Hindlimb muscle (tissue), 1 donor: ENCODE measurements at places on chromosomes 7 and 10.

- DNase-seq, result no peak
Measured at GRCh38 chr10:76040107-76040829, 608.8 kb downstream of the LRMDA start.

DNA sequence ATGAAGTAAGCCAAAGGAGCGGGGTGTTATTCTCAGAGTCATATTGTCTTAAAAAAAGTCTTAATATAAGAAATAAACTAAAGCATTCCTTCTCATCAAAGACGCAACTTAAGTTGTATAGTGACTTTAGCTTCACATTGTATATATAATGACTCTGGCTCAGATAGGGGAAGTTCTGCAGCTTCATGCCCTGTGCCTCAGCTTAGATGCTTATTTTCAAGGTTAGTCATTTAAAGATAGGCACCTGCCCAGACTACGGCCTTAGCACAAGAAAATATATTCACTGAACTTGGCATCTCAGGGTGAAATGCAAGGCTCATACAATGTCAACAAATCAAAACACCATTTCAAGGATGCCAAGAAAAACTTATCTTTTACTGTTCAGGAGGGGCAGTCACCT, 52.8 kb upstream of the DNAJB12 start:
- DNase-seq, result no peak

GRCh38 chr10:72834183-72834825, 59.2 kb upstream of the OIT3 start:
- DNase-seq, result peak; percentile 80

- no peak for DNase-seq
Measured at GRCh38 chr10:102831322-102832071, 5.7 kb downstream of the CYP17A1 start.

- DNase-seq, result no peak
Measured at GRCh38 chr10:88347597-88348304, 235.4 kb downstream of the RNLS start.

GRCh38 chr7:131654668-131655326, 98.4 kb upstream of the PODXL start:
- peak; percentile 76 for DNase-seq

DNA sequence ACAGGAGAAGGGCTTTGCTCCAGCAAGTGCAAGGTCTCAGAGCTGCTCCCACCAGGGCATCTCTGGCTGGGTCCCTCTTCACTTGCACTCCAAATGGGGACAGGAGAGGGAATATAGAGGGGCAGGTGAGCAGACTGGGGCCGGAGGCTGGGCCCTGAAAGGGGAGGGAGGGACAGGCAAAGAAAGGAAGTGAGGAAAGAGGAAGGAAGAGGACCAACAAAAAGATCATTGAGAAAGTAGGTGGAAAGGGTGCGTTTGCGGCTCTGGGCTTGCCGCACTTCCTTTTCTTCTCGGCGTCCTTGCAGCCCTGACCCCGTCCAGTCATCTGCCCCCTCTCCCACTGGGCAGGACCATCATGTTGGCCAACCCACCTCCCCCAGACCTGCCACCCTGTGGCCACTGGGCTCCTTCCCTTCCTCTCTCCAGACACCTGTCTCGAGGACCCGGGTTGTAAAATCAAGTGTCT, 14.0 kb downstream of the ITPRIP start:
- no peak for DNase-seq

- DNase-seq, result no peak
Measured at GRCh38 chr10:68371604-68372003, 35.5 kb downstream of the RUFY2 start.

DNA sequence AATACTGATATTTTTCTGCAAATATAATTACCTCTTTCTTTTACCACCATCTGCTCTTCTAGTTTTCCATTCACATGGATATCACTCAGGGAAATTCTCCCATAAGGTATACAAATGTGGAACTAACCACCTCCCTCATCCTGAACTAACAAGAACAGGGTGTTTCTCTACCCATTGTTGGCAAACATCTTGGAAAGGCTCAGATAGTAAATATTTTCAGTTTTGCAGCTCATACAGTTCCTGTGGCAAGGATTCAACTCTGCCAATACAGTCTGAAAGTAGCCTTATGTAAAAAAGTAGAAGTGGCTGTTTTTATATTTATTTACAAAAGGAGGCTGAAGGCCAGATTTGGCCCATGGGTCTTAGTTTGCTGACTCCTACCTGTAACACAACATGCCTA, 513.0 kb upstream of the TEX47 start:
- no peak for DNase-seq

- DNase-seq, result peak; percentile 54
Measured at GRCh38 chr10:114043532-114044246, at the start of gene ADRB1. Gene ADRB1 (plus strand): TSS chr10:114043866. CDS start chr10:114044133, 267 bp downstream.

DNA sequence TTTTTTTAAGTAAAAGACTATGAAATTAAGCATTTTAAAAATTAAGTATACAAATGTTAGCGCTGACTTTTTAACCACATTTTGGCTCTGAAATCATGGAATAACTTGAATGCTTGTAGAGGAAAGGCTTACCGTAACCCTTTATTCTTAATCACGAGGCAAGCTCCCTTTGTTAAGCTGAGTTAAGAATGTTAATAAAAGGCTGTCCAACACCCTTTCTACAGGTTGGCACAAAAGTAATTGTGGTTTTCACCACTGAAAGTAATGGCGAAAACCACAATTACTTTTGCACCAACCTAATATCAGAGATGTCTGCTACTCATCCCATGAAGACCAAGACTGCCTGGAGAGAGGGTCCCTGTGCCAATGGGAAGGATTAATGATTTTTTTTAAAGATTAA, 70.6 kb downstream of the STK17A start:
- DNase-seq, result no peak

GRCh38 chr10:104099269-104099668, 13.6 kb upstream of the COL17A1 start:
- no peak for DNase-seq

- no peak for DNase-seq
Measured at GRCh38 chr7:23955600-23956149, 245.7 kb downstream of the STK31 start.

GRCh38 chr10:12051241-12051640, 8.6 kb upstream of the UPF2 start:
- DNase-seq, result no peak

DNA sequence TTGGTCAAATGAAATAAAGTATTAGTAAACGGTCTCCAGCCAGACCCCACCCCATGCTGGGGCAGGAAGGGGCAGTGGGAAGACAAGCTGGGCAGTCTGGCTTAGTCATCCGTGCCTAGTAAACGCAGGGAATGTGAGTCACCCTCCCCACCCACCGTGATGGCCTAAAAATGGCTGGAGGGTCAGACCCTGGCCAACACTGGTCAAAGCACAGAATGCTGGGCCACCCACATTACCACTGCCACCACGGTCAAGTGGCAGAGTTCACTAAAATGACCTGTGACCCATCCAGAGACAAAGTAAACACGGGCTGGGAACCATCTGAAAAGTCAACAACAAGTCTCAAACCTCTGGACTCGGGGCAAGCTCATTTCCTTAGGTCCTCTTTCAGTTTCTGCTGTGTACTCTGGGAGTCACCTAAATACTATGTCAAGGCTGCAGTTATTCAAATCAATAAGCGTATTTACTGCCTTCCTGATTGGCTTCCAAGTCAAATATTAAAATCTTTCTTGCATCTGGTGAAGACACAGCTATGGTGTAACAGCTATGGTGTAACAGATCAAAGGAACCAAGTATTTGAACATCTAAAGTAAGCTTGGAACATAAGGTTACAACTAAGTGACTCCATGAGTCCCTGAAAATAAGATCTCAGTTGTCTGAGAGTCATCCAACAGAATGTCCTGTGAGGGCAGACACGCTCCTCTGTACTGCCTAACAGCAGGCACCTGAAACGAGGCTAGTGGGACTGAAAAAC, 3.0 kb downstream of the ZFAND2A start:
- DNase-seq, result no peak

DNA sequence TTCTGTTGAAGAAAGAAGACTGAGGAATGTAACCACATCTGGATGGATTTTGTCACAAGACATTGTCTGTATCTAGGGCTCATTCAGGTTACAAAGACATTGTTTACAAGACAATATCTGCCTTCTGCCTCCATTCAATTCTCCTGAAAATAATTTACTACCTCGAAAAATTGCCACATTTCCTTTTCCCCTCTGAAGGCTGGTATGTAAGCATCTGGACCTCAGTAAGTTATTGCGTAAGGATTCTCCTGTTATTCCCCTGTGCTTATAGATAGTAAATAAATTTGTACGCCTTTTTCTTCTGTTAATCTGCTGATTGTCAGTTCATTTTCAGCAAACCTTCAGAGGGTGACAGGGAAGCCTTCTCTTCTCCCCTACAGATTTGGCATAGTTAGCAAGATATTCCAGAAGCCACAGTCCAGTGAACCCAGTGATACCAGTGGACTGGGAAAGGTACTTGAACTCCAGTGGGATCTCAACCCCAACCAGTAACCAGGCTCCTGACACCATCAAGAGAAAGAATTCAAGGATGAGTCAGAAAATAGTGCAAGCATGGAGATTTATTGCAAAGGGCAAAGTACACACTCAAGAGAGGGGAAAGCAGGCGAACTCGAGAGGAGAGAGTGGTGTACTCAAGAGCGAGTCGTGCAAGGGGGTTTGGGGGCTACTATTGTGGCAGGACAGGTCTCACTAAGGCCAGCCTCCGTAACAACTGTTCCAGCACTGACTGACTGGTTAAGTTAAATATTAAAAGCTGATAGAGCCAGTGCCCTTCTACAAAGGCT, 706.9 kb upstream of the GHITM start:
- DNase-seq, result no peak

DNA sequence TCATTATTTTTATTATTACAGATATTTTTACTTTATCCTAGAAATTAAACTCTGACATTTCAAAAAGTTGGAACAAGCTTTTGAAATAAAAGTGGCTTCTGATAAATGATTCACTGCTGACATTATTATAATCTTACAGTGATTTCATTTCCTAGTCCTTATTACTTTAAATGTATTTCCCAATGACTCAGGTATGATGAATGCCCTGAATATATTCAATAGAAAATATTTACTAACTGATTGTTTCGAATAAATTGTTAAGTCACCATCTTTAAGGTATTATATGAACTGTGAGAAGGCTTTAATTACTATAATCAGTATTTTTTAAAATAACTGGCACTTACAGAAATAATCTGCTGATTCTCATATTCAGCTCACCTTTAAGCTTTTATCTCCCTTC, 21.6 kb downstream of the DKK1 start:
- no peak for DNase-seq

GRCh38 chr7:29177963-29178600, 16.5 kb upstream of the CHN2 start:
- DNase-seq, result peak; percentile 36

DNA sequence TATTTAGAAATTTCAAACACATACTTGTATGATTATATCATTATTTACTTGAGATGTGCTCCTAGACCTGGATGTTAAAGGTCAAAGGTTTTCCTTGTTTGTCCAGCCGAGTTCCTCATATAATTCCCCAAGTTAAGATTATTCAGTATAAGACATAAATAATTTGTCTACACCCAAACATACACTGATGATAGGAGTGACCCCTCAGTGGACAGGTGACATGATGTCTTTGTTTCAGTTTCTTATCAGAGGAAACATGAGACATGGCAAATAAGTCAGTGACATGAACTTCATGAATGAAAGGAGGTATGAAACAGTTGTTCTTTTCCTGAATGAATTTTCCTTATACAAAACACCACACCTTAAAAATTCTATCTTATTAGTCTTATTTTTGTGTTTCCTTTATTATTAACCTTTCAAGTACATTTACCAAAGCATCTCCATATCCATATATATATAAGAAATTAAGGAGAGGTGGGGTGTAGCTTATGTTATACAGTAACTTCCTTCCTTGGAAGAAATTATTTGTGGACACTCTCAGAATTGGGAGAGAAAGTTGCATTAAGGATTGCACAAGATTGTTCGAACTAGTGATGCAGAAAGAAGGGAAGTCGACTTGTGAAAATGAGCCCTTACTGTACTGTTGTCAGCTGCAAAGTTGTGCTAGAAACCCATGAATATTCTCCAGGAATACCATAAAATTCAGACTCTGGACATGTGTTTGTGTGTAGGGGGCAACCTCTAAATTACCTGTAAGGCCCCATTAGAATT, 60.5 kb downstream of the POM121L12 start:
- no peak for DNase-seq

DNA sequence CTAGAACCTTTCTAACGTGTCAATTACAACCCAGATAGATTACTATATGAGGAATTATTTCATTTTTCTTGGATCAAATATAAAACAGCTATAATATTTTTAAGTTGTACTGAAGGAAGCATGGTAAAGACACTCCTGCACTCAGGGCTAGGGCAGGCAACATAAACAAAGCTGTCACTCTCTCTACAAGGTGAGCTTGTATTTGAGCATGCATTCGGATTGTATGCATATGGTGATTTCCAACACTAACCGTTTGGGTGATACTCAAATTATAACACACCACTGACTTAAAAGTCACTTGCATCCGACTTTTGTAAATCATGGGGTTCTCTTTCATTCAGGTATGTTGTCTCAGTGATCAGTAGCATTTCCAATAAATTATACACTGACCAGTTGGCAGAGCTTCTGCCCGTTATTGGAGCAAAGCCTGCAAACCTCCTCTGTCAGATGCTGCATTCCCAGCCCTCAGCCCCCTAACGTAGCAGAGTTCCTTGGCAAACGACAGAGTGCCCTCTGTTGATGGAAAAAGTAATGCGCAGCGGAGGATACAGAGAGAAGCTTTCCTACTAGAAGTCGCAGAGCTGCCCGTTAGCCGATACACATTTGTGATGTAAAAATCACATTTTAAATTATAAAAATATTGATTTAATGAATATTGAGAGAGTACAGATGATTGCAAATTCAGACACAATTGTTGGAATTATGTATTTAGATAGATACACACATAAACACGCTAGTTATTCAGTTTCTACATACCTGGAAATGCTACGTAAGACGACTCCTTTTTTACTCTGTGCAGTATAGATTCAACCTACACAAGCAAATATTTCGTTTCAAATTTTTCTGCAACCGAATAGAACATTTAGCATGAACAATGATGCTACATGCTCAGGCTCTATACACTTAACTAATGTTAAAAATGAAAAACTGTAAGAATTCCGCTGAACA, 173.9 kb upstream of the SP4 start:
- DNase-seq, result peak; percentile 40

DNA sequence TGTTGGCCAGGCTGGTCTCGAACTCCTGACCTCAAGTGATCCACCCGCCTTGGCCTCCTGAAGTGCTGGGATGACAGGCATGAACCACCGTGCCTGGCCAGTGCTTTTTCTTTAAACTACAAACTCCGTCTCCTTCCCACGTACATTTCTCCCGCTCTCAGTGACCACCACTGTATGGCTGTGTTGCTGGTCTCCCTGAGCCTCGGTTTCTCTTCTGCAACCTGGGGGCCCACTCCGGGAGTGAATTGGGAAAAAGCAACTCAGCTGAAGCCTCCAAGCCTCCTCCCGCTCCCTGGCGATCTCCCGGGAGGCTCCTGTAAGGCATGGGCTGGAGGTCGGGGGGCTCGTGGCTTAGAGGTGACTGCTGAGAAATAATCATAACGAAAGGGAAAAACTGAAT, 136.3 kb downstream of the ELFN1 start:
- DNase-seq, result no peak
